ENCODE measurements at places on chromosomes 4 and X.
A peak's percentile ranks its signal among the peaks of the same experiment; 100 is the strongest.

- no peak for DNase-seq
Measured at GRCh38 chr4:145531223-145531622, 49.6 kb downstream of the SMAD1 start.

DNA sequence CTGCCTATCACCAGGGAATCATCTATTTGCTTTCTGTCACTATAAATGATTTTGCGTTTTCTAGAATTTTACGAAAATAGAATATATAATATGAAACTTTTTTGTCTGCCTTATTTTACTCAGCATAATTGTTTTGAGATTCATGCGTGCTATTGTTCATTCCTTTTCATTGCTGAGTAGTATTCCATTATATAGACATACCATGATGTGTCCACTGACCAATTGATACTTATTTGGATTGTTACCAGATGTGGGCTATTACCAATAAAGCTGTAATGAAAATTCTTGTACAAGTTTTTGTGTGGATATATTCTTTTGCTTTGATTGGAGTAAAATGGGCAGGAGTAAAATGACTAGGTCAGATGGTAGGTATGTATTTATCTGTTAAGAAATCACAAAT is 390.7 kb upstream of the EMCN start:
- DNase-seq, result no peak

- DNase-seq, result no peak
Measured at GRCh38 chr4:152556834-152557233, 20.9 kb upstream of the FBXW7 start.

- DNase-seq, result no peak
Measured at GRCh38 chr4:15481961-15482745, 12.5 kb downstream of the CC2D2A start.

DNA sequence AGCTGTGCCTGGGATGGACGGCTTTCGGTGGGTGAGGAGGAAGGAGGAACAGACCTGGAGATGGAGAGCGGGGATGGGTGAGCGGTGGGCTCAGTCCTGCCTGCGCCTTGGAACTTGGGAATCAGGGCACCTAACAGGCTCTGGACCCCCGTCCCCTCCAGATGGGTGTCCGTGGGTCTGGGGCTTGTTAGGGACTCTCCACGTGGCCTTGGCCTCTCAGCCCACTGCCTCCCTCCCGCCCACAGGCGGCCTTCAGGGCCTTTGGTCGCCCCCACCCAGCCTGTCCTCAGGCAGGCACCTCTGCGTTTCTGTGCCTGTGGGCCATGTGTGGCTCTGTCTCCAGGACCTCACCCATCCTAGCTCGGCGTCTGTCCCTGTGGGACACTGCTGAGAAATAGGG is 29.0 kb downstream of the TRMT44 start:
- no peak for DNase-seq

DNA sequence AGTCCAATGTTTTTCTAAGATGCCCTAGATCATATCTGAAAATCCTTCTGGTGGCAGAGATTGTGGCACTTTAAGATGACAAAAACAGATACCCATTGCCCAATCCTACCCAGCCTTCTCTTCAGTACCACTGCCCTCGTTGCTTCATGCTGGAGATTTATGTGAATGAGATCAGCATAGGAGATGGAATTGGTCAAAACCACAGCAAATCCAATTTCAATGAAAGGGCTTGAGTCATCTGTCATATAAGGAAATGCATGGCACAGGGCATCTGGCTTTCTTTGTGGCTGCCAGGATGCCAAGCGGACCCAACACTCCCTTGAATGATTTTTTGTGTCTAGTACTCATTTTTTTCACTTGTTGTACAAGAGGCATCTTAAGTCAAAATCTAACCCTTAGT is 16.8 kb downstream of the AFF2 start:
- DNase-seq, result no peak

GRCh38 chrX:22357621-22358020 is 84.9 kb downstream of the CBLL2 start:
- DNase-seq, result no peak

DNA sequence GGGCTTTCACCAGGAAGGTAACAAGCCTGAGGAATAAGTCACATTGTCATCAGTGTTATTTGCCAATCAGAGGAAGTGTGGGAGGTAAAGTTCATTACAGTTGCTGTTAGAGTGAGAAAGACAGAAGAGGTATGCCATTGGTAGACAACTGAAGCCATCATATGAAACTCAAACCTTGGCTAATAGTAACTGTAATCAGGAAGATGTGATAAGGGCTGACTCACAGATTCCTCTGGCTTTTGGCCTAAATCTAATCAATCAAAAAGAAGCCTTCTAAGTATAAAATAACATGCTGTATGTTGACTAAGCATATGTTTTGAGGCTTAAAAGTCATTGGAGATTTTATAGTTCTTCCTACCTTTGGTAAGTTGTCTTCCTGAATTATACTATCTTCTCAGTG is 242.8 kb downstream of the PCDH7 start:
- DNase-seq, result no peak

- DNase-seq, result no peak
Measured at GRCh38 chr4:137082061-137082460, 450.2 kb downstream of the PCDH18 start.

DNA sequence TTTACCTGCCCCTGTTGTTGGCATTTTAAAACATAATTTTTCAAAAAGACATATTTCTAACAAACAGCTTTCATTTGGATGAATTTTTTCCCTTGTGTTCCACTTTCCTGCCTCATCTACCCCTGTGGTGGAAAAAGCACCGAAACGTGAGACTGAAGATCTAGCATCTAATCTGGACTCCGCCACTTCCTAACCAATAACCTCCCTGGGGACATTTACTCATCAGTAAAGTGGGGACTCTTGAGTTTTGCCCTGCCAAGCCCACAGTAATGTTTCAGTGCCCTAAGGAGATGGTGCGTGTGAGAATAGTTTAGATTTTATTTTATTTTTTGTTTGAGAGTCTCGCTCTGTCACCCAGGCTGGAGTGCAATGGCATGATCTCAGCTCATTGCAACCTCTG is 56.7 kb downstream of the ADGRG2 start:
- DNase-seq, result no peak

DNA sequence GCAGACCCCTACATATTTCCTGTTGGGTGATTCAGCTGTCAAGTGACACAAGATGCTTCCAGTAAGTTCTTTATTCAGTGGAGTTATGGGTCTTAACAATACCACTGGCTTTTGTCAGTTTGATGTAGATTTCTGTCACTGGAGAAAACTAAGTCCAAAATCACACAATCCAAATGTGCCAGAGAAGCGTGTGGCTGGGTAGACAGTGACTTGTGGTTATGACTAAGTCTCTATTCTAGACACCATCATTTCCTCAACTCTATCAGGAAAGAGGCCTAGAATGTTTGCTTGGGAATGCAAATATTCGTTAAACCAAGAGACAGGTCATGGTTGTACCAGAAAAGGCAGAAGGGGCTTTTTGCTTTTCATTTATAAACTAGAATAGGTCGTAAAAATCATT is 54.4 kb upstream of the HS3ST1 start:
- DNase-seq, result no peak

GRCh38 chr4:114116861-114117260 is 137.4 kb upstream of the ARSJ start:
- DNase-seq, result no peak

DNA sequence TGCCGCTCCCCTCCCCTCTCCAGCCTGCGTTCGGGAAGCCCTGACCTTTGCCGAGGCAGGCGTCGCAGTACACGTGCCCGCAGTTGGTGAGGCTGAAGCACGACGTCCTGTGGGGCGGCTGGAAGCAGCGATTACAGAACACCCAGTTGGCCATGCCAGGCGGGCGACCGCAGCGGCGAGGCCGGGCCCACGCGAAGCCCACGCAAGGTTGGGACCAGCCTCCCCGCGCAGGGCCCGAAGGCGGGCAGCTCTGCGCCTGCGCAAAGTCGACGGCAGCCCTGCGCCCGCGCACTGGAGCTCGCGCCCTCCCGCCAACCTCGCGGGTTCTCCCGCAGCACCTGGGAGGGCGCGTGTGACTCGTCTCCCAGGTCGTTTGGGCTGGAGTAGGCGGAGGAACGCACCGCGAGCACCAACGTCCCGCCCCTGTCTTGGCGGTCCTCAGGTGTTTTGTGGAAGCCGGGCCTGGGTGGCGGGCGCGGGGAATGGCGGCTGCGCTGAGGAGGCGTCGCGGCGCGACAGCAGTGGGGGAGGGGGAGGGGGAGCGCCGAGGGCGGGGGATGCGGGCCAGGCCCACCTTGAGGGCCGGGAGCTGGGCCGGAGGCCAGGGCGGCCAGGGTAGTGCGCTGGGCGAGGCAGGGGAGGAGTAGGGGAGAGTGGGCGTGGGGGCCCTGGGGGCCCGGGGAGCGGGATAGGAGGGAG is at the start of gene RNF212:
Gene RNF212 (minus strand): TSS at position 254 of the 699 bp plus-strand sequence. CDS start 100 bp downstream, at position 154.
- DNase-seq, result peak; percentile 16

DNA sequence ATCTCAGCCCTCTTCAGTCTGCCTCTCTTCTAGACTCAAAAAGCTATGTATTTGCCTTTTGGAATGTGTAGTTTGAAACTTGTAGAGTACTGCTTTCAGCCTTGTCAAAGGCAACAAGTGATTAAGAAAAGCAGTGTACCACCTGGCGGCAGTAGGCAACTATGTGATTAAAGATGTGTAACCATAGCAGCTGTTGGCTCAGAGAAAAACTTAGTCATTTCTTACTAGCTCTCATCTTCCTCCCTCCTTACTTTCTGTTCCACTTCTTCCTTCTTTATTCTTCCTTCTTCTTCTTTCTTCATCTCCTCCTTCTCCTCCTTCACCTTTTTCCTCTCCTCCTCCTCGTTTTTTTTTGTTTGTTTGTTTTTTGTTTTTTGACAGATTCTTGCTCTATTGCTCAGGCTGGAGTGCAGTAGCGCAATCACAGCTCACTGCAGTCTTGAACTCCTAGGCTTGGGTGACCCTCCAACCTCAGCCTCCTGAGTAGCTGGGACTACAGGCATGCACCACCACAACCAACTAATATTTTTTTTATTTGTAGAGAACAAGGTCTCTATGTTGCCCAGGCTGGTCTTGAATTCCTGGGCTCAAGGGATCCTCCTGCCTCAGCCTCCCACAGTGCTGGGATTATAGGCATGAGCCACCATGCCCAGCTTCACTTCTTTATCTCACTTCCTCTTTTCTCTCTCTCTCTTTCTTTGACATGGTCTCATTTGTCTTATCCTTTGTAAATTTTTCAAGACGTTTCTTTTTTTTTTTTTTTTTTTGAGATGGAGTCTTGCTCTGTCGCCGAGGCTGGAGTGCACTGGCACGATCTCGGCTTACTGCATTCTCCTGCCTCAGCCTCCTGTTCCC is 32.6 kb downstream of the ABHD18 start:
- no peak for DNase-seq

DNA sequence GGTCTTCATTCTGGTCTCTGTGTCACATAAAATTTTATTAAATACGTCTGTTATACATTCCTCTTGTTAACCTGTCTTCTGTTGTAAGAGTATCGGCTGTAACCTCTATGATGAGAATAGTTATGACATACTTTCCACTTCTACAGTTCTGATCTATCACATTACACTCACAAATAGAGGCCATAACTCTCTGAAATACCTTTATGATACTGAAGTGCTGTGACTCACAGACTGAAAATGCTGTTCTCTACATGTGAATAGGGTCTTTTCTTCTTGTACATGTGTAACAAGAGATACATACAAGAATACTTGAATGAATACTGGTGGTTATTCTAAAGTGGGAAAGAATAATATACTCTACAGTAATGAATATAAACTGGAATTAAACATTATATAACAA is 1047.6 kb downstream of the TECRL start:
- no peak for DNase-seq

DNA sequence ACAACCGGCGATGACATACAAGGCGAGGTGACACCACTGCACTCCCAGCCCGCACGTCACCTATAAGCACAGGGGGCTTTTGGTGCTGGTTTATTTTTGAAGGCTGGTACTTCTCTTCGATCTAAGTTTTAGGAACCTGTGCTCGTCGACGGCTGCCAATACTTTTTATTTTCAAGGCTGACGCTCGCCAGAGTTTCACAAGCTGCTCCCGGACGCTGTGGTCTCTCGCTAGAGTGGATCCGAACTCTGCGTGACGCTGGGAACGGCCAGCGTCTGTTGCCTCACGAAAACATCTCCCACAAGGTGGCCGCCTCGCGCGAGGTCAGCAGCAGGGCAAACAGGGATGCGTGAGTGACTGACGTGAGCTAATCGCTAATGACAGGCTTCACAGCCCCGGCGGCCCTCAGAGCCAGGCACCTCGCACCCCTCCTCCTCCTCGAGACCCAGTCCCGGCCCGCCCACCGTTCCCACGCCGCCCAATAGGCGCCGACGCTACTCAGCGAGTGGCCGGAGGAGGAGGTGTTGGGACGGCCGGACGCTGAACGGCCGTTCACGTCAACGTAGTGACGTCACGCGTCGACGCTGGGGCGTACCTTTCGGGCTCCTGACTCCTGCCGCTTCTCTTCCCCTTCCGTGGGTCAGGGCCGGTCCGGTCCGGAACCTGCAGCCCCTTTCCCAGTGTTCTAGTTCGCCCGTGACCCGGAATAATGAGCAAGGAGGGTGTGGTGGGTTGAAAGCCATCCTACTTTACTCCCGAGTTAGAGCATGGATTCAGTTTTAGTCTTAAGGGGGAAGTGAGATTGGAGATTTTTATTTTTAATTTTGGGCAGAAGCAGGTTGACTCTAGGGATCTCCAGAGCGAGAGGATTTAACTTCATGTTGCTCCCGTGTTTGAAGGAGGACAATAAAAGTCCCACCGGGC is at the start of gene CLCN3:
Gene CLCN3 (plus strand): TSS at position 621 of the 922 bp plus-strand sequence. CDS start 15,351 bp downstream, outside the sequence.
- peak; percentile 85 for DNase-seq

GRCh38 chr4:161936625-161937550 is 226.9 kb downstream of the FSTL5 start:
- no peak for DNase-seq

GRCh38 chr4:103207673-103208072 is 9.5 kb upstream of the CENPE start:
- DNase-seq, result no peak

DNA sequence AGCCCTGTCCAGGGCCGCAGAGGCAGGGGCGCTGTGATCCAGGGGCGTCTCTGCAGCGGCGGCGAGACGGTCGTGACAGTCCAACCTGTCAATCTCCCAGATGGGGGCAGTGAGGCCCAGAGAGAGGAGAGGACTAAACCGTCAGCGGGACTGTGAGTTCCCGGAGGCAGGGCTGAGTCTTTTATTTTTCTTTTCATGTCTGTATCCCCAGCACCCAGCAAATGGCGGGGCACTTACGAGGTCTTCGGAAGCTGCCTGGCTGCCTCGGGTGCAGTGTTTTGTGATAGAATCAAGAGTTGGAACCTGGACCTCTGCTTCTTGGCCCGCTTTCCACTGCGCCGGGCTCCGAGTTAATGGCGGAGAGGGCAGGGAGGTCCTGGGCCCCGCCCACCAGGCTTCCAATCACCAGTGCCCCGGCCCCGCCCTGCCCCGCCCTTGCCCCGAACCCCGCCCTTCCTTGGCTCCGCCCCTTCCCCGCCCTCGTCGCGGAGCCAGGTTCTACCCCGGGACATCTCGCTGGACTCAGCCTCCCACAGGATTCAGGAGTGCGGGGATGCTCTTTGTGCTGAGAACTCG is 35.3 kb upstream of the GRPEL1 start:
- DNase-seq, result peak; percentile 72
